NCI-H226 (cell line): ENCODE measurements at places on chromosomes 5 and 9.

DNA sequence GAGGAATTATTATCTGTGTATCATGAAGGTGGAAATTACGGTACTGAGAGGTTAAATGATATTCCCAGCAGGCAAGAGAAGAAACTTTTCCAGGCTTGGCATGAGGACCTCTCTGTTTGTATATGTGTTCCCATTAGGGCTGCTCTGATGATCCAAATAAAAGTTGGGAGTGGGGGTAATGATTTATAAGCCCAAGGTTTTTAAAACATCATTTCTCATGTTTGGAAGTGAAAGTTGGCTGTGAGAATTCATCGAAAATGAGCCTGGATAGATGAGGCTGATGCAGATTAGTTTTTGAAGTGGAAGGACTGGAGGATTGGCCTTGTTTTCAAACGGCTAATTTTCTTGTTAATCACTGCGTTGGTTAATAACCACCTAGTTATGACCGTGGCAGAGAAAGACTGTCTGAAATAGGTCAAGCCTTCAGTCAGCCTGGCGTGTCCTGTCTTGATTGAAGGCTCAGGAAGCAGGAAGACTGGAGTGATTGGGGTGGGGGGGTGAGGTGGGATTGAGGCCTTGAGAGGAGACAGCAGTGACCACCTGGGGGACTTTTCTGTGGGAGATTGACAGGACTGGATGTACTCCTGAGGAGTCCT lies 391.0 kb upstream of the WWC1 start:
- DNase-seq, result no peak

DNA sequence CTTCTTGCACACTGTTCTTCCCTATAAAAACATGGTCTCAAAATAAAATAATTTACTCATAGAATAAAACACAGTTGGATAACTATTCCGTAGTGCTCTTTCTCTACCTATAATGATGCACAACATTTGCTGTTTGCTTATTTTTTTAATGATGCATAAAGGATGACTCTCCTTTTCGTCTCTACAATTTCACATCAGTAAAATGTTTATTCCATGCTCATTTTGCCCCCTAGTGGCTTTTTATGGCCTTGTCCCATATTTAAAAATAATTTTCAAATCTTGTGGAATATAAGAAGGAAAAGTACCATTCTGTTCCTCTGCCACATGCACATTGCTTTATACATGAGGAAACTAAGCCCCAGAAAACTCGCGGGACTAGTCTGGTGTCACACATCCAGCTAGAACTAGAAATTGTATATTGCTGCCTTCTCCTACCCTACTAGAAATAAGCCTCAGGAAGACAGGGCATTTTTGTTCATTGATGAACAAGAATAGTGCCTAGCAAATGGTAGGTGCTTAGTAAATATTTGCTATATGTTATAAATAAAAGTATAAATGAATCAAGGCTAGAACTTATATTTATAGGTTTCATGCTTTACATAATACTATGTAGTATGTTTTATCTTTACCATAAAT lies 12.7 kb downstream of the KCTD16 start:
- peak; percentile 38 for DNase-seq

DNA sequence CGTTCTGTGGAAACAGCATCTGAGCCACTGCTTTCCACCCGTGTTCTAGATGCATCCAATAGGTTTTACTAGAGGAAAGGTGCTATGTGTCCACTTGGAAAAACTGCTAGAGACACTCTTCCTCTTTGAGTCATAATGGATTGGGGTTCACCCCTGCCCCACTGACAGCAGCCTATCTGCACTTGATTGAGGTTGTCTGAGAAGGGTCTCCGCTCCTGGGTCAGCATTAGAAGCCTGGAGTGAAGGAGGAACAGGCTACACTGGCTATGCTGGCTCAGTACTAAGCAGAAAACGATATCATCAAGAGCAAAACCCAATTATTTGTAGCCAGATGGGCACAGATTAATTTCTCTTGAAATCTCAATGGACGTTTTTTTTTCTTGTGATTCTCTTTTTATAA lies 152.6 kb upstream of the IQGAP2 start:
- no peak for DNase-seq

DNA sequence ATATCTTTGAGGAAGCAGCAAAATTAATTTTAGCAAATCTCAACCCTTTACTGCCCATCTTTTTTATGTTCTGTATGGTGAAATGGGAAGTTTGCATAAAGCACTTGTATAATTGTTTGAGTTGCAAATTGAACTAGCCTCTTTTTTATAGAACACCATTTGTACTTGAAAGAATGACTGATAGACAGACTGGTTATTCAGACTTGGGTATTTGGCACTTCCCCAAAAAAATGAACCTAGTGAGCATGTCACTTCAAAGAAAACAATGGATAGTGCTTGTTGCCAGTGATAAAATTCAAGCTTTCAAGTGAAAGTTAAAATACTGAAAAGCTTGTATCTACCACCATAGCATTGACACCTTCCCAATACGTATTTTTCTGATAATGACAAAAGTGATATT lies 115.8 kb downstream of the ERCC6L2 start:
- DNase-seq, result no peak

DNA sequence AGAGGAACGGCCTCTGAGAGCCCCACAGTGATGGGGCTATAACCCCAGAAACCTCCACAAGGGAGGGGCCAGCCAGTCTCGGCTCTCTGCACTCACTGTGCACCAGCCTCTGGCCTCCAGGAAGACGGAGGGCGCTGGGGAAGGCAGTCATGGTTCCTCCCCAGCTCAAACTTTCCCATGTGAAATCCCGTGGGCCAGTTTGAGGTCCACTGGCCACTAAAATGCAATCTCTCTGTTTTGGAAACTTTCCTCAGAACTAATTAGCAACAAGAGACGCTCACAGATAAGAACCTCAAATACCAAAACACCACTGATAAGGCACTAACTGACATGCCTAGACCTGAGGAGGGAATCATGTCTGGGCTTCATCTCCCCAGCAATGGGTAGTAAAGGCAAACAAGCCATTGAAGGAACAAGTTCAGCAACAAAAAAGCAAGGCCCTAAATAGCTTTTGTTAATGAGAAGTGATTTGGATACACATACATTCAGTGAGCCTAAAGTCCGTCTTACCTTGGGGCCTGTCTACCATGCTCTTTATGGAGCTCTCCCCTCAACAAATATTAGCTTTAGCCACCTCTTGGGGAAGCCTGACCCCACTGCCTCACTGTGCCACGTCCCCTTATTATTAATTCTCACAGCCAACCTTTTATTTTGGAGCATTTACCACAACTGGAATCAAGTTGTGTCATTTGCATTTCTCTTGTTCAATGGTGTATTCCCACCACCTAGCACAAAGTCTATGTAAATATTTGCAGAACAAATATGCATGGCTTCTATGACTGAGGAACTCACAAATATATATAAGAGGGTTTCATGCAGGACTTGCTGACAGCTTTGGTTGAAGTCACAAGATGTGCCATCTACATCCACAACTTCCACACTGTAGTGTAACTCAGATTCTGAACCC lies 56.1 kb upstream of the GLRX start:
- DNase-seq, result no peak

GRCh38 chr5:34043099-34043876 lies at the start of gene C1QTNF3:
C1QTNF3 (minus strand) TSS chr5:34043213; CDS start chr5:34043125, 88 bp downstream.
- DNase-seq, result no peak

DNA sequence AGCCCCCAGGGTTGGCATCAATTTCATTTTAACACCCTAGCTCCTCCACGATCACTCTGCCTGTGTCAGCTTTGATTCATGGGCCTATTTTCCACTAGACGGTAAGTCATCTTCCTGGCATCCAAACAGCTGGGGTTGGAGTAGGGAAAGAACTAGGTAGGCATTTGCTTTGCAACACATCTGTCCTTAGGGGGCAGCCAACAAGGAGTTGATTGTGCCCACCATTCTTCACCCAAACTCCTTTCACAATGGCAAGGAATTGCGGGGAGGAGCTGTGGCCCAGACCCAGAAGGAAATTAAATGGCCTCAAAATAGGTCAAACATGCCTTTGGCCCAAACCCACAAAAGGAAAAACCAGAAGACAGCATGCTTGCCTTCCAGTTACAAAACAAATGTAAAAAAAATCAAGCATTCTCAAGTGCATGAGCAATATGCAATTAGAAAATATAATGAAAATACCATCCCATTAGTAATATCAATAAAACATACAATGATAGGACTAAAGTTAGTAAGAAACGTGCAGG lies 71.8 kb downstream of the NRG2 start:
- DNase-seq, result no peak

GRCh38 chr5:163612358-163613149 lies 107.1 kb downstream of the MAT2B start:
- no peak for DNase-seq

DNA sequence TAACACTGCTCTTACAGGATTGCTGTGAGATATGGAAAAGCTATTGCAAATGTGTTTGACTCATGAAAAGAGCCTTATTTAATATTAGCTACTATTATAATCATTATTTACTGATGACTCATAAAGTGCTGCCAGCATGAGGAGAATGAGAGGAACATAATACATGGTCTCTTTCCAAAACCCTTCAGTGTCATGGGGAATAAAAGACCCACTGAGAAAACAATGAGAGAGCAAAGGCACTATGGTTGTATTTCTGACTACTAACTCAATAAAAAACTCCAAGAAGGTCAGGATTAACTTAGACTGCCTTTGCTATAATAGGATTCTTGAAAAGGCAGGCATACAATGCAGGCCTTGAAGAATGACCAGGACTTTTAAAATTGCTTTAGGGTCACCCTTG lies 633.5 kb downstream of the DTWD2 start:
- no peak for DNase-seq

- DNase-seq, result no peak
Measured at GRCh38 chr5:150246835-150247234, 42.7 kb downstream of the CAMK2A start.

DNA sequence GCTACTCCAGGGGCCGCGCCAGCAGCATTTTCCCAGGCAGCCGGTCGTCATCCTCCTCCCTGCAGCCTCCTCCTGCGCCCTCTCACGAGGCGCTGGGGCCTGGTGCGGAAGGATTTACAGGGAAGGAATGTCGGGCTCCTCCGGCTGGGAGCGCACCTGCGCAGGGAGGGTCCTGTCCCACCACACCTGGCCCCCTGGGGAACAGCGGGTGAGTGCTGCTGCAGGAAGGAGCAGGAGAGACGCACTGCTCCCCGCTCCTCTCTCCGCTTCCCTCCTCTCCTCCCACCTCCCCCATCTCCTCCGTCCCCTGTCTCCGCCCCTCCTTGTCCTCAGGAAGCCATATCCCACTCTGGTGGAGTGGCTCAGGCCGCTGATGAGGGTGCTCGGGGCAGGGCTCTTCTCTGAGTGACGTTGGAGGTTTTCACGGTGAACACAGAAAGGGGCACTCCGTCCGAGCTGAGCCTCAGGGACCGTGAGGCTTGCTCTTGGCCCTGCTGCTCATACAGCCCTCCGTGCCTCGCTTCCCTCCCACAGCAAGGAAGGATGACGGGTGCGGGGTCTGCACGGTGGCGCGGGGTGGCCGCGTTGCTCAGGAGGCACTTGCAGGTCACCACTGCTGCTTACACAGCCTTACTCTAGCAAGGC lies 31.3 kb downstream of the IRX4 start:
- DNase-seq, result no peak

DNA sequence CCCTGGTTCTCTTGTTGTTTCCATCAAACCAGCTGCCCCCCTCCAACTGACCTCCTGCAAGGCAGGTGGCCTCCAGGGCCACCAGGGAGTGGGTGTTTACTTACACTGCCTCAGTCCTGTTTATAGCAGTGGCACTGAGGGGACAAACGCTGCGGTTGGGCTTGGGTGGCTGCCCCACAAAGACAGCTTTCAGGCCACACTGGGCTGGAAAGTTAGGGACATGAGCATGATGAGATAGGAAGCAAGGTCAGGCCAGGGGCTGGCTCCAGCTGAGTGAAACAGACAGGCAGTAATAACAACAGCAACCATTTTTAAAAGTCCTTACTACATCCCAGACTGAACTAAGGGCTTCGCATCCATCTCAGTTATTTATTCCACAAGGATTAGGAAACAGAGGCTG lies 20.6 kb downstream of the BOD1 start:
- no peak for DNase-seq

GRCh38 chr9:132548751-132549640 lies 33.4 kb upstream of the BARHL1 start:
- DNase-seq, result no peak

- DNase-seq, result no peak
Measured at GRCh38 chr9:84811072-84811750, 141.7 kb downstream of the NTRK2 start.

GRCh38 chr5:38208782-38209378 lies 49.5 kb upstream of the EGFLAM start:
- DNase-seq, result peak; percentile 41

GRCh38 chr5:94130077-94130476 lies 388.7 kb upstream of the POU5F2 start:
- DNase-seq, result no peak

DNA sequence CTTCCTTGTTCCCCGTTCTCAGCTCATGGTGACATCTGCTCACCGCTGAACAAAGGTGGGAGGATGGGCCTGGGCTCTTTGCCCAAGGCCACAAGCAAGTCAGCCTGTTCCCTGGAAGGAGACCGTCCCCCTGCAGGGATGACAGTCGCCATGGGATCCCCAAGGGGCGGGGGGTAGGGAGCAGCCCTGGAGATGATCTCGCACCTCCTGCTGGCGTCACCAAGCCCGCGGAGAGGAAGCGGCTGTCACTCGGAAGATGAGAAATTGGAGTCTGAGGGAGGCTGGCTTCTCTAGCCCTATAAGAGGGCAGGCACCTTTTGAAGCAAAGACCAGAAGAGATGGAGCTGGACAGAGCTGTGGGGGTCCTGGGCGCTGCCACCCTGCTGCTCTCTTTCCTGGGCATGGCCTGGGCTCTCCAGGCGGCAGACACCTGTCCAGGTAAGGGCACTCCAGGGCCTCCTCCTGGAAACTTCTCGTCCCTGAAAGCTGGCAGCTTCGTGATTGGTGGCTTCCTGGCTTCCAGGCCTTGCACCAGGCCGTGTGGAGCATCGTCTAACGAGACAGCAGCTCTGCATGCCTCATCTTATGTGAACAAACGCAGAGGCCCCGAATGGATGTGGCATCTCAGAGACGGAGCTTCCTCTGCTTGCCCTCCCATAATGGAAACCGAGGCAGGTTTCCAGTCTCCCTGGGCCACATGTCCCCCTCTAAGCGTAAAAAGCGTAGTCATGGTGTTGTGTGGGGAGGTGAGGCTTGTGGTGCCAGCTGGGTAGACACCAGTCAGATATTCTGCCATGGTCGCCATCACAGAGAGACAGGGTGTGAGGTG lies at the start of gene FCN2:
FCN2 (plus strand) TSS at position 327 of the 829 bp plus-strand sequence; CDS start at position 339, 12 bp downstream.
- DNase-seq, result no peak

- no peak for DNase-seq
Measured at GRCh38 chr9:87844506-87844905, 38.2 kb upstream of the SPATA31E1 start.

- no peak for DNase-seq
Measured at GRCh38 chr9:103669296-103669695, 424.8 kb upstream of the SMC2 start.

GRCh38 chr5:138975098-138975847 lies 100.1 kb upstream of the LRRTM2 start:
- peak; percentile 89 for DNase-seq

DNA sequence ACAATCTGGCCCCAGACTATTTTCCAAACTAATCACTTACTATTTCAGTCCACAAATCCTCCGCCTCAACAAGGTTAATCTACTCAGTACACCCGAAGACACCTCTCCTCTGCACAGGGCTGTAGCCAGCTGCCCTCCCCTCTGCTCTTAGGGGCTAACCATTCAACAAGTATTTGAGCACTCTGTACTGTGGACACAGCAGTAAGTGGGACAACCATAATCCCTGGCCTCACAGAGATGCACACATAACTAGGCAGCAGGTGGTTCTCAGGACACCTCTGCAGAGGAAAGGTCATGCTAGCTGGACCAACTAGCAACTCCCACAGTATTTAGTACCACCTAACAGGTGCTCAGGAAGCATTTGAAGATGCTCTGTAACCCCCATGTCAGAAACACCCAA lies 5.5 kb downstream of the CAMSAP1 start:
- DNase-seq, result no peak

- no peak for DNase-seq
Measured at GRCh38 chr9:131107760-131108159, 11.4 kb downstream of the AIF1L start.
